ENCODE measurements at places on chromosomes 7 and 10.

- no peak for DNase-seq
These were observed 255.3 kb downstream of the HGF start for GRCh38 chr7:81514546-81514945.

DNA sequence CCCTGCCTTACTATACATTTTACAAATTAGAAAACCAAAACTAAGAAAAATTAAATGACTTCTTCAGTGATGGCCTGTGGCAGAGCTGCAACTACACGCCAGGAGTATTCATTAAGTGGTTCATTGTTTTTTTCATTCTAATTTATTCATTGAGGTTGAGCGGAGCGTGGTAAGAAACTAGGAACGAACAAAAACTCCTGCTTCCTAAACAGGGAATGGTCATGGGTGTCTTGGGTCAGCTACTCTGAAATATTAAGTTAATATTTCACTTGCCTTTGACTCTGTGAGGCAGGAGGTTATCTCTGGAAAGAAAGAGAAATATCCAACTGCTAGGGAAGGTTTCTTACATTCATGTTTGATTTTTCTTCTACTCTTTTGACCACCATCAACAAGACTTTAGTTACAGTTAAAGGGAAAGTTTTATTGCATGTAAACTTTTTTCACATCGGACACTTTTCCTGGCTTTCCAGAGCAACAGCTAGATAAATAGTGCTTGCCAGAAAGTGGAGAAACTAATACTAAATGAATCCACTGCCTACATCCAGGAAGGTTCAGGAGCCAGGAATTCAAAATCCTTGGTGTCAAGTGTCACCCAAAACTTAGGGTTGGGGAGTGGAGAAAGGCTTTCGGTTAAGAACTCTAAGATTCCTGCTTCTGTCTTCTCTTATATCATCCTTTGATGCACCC is 896 bp upstream of the GNG11 start:
- DNase-seq = no peak

- no peak for DNase-seq
These were observed 91.4 kb upstream of the CYP26C1 start for GRCh38 chr10:92969151-92969550.

GRCh38 chr10:131777921-131778320 is 122.9 kb upstream of the PPP2R2D start:
- DNase-seq = no peak

GRCh38 chr7:71480791-71481190 is 348.8 kb downstream of the GALNT17 start:
- DNase-seq = no peak

GRCh38 chr10:24873281-24873683 is 79.1 kb downstream of the PRTFDC1 start:
- DNase-seq = no peak

DNA sequence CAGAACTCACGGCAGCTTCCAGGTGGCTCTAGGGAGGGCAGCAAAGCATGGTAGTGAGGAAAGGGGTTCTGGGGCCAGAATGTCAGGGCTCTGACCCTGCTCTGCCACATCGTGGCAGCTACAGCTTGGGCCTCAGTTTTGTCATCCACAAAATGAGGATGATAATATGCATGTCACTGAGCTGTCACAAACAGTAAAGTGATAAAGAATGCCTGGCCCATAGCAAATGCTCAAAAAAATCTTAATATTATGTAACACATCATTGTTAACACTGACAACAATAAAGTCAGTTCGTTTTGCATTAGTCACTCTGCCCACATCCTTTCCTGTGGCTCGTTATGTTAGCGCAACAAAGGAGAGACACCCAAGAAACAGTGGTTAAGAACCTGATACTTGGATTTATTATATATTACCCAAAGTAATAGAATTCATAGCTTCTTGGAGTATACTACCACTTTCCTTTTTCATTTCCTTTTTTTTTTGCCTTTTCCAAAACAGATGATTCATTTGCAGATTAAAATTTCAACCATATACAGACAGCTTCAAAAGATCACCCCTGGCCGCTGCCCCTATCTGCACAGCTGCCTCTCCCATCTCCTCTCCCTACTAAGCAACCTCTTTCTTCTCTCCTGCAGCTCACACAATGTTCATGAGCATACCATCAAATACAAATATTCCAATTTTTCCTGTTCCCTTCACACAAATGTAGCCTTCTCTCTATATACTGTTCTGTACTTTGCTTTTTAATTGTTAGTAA is 45.5 kb upstream of the DDC start:
- DNase-seq = no peak

DNA sequence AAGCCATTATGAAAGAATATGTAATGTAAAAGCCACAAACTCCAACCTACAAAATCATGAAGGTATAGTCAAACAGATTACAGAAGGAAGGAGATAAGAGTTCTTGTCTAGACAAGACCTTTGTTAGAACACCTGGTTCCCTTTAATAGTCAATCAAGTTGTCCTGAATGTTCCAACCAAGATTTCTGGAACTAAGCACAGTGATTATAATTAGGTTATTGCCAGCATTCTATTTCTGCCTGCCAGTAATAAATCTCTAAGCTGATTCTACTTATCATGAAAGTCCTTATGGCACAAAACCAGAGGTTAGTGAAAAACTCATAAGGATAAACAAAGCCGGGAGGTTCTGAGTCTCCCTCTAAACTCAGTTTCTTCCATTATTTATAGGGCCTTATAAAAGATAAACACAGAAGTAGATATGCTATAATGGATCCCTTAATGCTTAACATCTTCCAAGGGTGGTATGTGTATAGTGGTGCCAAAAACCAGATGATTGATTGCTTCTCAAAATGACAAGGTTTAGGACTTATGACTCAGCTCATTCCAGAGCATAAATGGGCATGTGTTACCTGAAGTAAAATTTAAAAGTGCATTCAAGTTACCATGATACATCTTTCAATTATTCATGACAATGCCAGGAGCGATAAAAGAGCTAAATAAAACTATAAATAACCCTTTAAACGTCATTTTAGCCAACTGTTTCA is 237.2 kb downstream of the CSTF2T start:
- DNase-seq = no peak

DNA sequence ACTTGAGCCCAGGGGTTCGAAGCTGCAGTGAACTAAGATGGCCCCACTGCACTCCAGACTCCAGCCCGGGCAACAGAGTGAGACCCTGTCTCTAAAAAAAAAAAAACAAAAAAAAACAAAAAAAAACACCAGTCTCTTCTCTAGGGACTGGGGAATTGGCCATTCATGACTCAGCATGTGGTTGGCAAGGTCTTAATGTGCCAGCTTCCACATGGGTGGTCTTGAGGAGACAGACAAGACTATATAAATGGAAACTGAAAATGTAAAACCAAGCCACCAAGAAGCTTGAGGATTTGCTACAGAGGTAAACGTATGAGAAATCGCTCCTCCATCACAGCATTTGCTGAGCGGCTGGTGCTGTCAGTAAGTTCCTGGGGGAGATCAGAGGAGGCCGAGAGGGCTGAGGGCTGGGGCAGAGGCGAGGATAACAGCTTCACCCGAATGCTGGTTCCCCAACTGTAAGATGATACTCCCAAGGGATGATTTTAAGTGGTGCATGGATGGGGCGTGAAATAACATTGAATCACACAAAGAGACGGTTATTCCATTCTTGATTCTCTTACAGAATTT is 128.7 kb downstream of the C10orf105 start:
- no peak for DNase-seq

- no peak for DNase-seq
These were observed 641.8 kb upstream of the SEMA3D start for GRCh38 chr7:85828614-85829013.

GRCh38 chr10:5317547-5318107 is 47.1 kb upstream of the UCN3 start:
- peak; percentile 38 for DNase-seq

DNA sequence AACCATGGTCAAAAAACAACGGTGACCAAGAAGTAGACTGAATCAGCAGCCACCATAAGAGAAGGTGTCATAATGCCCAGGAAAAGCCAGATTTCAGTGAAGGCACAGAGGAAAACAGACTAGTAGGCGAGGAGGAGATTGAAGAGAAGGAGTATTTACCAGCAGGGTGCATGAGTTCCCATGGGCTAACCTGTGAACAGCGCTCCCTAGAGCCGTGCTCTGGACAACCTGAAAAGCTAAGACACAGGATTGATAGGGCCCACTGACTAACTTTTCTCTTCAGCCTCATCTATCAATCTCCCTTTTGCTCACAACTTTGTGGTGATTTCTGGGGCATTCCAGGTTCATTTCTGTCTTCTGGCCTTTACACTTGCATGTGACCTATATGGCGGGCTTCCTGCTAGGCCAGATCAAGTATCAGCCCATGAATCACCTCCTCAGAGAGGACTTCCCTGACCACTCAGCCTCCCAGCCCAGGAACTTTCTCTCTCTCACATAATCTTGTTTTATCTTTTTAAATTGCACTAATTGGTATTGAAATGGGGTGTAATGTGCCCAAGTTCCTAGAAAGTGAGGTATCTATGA is 12.8 kb downstream of the ANKRD22 start:
- DNase-seq = no peak

DNA sequence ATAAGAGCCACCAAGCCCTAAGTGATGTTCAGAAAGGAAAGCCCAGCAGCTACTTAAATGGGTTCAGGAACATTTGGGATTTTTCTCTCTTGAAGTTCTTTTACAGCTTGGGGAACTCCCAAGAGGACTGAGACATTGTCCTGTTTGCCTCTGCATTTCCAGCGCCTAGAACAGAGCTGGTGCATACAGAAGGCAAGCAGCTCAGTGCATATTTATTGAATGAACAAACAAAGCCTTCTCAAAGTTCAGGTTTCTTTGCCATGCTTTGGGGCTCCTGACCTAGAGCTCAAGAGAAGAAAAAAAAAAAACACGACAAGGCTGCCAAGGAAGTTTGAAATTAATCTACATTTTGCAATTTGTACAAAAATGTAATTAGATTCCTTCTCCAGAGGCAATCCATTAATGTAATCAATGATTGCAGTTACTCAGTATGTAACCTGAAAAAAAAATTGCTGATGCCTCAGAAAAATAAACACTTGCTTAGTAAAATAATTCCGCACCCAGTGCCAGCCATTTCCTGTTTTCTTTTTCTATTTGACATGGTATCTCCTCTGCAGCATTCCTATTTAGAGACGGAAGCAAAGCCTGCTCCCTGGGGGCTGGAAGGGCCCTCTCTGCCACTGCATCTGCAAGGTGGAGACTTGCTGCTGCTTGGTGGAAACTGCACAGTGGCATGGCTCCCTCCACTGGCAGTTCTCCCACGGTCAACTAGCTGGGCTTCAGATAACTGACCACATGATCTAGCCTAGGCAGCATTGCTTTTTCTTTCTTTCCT is 157.3 kb downstream of the TMEM178B start:
- no peak for DNase-seq

- DNase-seq = no peak
These were observed 10.9 kb downstream of the MACC1 start for GRCh38 chr7:20206104-20206896.

GRCh38 chr7:54995610-54996363 is 23.0 kb upstream of the EGFR start:
- no peak for DNase-seq

DNA sequence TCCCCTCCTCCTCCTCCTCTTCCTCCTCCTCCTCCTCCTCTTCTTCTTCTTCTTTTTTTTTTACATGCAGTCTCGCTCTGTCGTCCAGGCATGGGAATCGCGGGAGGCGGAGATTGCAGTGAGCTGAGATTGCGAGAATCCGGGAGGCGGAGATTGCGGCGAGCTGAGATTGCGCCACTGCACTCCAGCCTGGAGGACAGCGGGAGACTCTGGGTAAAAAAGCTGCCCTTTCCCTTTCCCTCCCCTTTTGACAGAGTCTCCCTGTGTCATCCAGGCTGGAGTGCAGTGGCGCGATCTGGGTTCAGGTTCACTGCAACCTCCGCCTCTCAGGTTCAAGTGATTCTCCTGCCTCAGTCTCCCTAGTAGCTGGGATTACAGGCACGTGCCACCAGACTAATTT is 168.1 kb upstream of the MALRD1 start:
- no peak for DNase-seq

DNA sequence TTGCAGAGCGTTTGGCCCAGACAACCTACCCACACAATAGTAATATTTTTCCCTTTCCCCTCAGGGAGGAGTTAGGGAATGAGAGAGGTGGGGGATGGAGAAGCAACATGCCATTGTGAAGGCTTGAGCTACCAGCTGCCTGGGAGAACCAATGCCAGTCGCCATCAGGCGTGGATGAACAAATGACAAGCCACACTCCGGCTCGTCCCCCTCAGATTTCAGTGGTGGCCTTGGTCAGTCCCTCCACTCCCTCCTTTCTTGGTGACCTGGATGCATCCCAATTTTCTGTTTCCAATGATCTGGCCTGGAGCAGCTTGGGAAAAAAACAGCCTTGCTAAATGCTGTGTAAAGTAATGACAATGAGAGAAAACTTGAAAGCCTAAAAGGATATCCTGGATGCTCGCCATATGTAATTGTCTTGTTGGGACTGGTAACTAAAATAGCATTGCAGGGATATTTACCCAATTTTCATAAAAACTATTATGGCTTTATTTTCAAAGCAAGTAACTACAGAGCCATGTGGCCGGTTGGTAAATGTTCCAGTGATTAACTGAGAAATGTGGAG is 110.7 kb downstream of the ICA1 start:
- no peak for DNase-seq

DNA sequence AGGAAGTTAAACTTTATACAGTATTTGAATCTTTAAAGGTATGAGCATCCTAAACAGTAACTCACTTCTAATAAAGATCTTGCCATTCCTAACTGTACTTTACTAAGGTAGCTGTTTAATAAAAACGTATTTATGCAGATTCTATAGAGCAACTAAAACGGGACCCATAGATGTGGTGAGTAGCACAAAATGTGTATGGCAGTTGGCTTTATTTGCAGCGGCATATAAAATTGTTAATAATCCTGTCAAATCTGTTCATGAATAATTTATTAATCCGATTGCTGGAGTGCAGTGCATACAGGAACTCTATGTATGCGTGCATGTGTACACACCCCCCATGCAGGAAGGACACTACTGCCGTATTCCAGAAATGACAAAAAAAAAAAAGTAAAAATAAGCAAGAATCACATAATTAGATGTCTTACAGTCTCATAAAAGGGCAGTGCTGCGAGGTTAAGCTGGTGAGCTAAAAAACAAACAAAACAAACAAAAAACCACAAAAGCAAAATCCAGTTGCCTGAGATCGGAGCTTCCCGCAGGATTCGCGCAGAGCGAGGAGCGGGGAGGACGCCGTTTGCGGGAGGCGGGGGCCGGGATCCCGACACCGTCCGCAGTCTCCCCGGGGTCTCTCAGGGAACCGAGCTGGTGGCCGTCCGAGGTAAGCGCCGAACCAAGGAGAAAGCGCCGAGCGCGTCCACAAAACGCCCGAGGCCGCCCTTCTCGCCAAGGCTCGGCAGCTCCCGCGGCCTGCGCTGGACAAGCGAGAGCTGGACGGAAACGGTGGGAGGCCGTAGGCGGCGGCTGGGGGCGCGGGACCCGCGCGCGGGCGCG is 518 bp upstream of the COMMD3 start:
- DNase-seq = no peak

- no peak for DNase-seq
These were observed 150.4 kb downstream of the C7orf25 start for GRCh38 chr7:42761486-42761885.

DNA sequence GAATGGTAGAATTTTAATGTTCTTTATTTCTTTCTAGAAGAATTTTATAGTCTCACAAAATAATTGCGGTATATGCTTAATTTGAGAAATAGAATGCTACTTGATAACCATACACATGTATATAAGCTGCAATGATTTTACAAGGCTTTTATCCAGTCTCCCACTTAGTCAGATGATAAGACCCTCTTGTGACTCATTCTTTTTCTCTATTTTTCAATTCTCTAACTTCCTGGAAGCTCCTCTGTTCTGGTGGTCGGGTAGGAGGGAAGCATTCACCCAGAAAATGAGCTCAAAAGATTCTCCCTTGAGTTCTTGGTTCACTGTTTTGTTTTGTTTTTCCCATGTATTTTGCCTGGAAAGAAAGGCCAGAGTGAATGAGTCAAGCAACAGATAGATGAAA is 546.6 kb downstream of the INHBA start:
- no peak for DNase-seq
